ENCODE measurements at places on chromosomes 6 and 20.

DNA sequence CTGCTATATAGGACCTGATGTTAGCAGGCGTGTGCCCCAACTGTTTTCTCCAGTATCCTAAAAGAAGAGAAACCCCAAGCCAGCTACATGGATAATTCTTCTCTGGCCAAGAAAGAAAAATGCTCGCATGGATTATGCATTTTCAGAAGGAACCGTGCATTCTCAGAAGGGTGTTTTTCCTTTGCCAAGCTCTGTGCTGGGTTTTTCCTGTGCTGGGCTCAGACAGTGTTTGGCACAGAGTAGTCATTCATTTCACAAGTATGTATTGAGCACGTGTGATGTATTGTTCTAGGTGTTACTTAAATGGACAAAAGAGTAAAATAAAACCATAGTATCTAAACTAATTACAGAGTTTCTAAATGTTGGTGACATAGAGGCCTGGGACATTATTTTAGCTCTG is 62.7 kb upstream of the ZNF133 start:
- no peak for DNase-seq

GRCh38 chr20:47318586-47319516 is 37.6 kb downstream of the ZMYND8 start:
- peak; percentile 72 for DNase-seq

DNA sequence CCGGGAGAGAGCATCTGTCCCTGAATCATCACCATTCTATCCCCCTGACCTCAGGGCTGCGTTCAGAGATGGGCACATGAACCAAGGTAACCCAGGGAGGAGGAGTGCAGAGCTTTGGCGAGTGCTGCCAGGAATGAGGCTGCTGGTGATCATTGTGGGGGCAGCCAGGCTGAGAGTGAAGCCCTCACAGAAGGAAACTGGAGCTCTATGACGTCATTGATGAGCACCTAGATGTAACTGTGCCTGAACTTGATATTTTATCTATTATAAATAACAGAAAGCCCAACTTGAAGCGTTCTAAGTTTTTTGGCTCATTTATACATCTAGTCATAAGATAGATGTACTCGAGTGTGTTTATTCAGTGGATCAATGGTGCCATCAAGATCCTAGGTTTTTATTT is 17.3 kb upstream of the TSHZ2 start:
- no peak for DNase-seq

DNA sequence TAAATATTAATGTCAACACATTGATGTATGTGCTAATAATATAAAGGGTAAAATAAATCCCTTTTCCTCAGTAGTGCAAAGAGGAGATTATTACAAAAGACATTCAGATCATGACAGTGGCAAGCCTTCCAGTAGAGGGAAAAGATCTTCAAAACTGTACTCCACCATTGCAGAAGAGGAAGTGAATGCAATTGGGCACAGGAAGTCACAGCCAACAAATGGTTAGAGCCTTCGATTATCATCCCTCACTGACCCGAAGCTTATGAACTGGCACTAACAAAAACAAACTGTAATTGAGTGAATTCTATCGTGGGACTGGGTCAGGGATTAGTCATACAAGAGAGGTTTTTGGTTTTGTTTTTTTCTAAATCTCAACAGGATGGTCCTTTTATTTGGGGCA is 39.3 kb upstream of the SCGN start:
- DNase-seq: no peak

GRCh38 chr6:143863771-143864170 is 503 bp upstream of the ZC2HC1B start:
- no peak for DNase-seq

GRCh38 chr20:10131732-10132345 is 86.8 kb upstream of the SNAP25 start:
- peak; percentile 61 for DNase-seq

GRCh38 chr20:9503526-9504245 is 10.7 kb upstream of the LAMP5 start:
- peak; percentile 53 for DNase-seq

DNA sequence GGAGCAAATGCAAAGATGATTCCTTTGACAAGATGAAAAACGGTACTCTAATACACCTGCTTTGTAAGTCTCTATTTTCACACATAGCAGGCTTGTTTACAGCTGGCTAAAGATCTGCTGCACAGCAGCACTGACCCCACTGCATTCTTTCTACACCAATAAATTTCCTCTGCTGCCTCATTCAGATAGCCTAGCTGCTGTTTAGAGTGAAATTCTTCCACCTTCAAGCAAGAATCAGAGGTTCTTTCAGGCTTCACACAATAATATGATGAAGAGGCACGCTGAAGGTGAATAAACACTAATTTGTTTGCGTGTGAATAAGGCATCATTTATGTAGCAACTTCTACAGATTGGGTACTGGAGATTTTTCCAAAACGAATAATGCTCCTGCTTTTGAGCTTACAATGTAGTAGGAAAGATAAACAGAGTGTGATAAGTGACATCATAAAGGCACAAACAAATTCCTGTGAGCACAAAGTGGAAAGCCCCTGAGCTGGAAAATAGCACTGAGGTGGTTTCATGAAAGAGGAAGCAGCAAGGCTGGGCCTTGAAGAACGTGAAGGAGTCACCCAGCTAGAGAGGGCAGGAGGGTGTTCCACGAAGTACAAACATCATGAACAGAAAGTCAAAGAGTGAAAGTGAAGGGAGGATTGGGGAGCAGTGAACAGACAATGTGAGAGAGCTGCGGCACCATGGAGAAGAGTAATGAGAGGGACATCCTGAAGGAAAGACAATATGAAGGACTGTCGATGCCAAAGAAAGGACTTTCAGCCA is 543.4 kb downstream of the CD83 start:
- DNase-seq: no peak

GRCh38 chr20:50193836-50194421 is 3.3 kb downstream of the CEBPB start:
- DNase-seq: no peak

DNA sequence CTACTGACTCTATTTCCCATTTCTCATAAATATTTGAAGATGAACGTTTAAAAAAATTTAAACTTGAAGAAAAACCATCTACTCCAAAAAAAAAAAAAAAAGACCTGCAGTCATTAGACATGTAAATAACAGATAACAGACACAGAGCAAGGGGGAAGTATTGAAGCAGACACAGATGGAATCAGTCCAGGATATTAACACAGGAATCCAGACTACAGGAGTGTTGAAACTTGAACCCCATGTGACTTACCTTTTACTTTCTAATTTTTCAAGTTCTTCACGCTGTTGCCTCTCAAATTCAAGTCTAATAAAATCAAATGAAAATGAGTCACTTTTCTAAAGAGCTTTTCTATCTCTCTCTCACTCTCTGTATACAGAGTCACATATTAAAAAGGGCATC is 191.8 kb downstream of the KIF16B start:
- no peak for DNase-seq

DNA sequence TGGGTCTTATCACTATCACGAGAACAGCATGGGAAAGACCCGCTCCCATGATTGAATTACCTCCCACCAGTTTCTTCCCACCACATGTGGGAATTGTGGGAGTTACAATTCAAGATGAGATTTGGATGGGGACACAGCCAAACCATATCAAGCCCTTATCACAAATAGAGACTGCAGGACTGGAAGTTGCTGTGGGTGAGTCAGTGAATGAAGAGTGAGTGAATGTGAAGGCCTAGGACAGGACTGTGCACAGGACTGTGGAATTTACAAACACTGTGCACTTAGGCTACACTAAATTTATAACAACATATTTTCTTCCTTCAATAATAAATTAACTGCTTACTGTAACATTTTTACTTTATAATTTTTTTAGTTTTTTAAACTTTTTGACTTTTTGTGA is 30.2 kb upstream of the BCAS1 start:
- DNase-seq: no peak

GRCh38 chr20:40659567-40659966 is 29.5 kb downstream of the MAFB start:
- DNase-seq: no peak

- DNase-seq: peak; percentile 76
Measured at GRCh38 chr20:63082308-63082938, 75.7 kb upstream of the BHLHE23 start.

- DNase-seq: no peak
Measured at GRCh38 chr6:126539022-126539421, 199.1 kb downstream of the CENPW start.

DNA sequence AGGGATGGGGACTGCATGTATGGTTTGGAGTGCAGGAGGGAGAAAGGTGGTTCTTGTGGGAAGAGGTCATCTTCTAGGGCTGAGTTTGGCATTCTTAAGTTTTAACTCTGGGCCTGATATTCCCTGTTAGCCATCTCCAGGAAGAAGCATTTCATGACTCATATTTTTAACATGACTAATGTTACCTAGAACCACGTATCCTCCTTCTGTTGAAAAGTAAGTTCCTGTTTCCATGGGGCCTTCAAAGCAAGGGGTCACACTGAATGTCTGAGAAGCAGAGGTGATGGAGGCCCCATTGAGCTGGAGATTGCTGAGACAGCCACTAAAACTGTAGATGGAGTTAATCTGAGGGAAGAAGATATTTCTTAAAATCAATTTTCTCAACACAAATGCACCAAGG is 30.2 kb downstream of the FAM229B start:
- DNase-seq: no peak

GRCh38 chr6:151948002-151948743 is 140.7 kb downstream of the ESR1 start:
- DNase-seq: no peak

GRCh38 chr6:127923135-127923534 is 22.3 kb upstream of the THEMIS start:
- no peak for DNase-seq

GRCh38 chr6:168825226-168826077 is 384.5 kb downstream of the SMOC2 start:
- DNase-seq: no peak

DNA sequence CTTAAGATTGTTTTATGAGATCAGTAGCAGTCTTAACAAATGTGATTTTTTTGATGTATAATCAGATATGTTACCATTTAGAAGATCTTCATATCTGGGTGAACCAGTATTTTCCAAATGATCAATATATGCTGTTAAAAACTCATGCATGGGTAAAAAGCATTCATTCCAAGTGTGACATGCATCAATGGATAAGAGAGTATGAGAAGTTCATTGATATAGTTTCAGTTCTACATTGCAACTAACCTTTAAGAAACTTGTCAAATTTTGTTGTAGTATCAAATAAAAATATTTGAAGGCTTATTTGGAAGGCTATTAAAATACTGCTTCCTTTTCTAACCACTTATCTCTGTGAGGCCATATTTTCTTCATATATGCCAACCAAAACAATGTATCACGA is 117.7 kb downstream of the FIG4 start:
- DNase-seq: no peak

DNA sequence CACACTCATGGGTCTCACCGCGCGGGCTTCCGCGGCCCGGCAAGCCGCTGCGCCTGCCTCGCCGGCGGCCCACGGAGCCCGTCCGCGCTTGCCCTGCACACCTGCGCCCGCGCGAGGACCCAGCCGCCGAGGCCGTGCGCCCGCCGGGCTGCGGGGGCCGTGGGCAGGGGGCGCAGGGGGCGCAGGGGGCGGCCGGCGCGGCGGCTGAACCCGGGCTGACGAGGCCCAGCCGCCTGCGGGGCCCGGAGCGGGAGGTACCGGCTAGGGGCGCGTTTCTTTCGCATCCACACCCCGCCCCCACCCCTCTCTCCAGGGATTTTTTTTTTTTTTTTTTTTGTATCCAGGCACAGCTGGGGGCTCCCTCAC is 43.8 kb upstream of the OSTM1 start:
- DNase-seq: no peak

- peak; percentile 77 for DNase-seq
Measured at GRCh38 chr6:131250122-131250521, 114.9 kb downstream of the AKAP7 start.

DNA sequence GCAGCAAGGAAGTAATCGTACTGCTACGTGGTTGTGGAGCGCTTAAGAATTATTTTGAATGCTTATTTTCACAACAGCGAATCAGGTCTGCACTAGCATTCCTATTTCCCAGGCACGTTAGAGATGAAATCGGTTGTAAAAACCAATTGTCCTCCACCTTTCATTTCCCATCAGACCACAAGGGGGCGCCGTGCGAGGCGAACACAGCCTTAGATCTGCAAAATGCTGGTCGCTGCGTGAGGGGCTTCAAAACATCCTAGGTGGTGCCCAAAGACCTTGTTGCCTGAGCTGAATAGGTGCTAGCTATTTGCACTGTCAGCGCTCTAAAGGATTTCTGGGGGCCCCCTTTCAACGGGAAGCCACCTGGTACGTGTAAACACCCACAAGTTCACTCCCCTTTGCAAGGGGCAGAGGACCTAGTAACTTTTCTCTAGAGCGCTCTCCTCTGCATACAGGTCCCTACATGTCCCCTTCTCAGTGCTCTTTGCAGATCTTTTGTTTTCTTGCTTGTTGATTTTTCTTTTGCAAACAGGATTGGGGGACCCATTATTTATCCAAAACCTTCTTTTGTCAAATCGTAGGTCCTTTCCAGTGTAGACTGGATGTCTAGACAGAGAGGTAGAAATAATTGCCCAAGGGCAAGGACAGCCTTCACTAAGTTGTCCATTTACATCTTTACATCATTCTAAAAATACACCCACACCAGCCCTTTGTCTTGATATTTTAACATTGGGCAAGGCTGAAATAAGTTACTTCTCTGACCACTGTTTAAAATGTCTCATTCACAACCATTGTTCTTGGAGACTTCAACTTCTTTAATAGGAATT is 59.8 kb downstream of the NEDD9 start:
- peak; percentile 82 for DNase-seq

- no peak for DNase-seq
Measured at GRCh38 chr6:33373960-33374910, 17.4 kb upstream of the KIFC1 start.

DNA sequence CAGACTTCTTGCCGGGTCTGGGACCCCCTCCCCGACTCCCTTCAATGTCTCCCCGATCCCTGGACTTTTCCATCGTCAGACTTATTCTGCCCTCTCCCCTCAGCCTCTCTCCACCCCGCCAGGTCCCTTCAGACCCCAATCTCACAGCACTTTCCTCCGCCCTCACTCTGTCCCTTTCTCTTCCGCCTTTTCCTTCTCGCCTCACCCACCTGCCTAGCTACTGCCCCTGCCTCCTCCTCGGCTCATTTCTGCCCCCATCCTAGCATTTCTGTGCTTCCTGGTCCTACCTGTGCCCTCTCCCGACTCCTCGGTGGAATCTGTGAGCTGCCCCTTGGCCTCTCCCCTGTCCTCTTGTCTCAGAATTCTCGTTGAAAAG is 616 bp downstream of the CHMP4B start:
- peak; percentile 57 for DNase-seq

- DNase-seq: no peak
Measured at GRCh38 chr20:48105526-48105925, 320.2 kb upstream of the SULF2 start.

DNA sequence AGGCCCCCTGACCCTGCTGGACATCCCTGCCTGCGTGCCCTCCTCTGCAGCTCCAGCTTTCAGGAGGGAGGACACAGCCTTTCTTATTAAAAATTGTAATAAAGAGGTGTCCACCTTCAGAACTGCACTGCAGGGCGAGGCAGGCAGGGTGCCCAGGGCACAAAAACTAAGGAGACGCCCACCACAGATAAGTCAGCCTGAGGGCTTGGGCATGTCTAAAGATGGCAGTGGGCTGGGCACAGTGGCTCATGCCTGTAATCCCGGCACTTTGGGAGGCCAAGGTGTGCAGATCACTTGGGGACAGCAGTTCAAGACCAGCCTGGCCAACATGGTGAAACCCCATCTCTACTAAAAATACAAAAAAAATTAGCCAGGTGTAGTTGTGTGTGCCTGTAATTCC is 7.0 kb upstream of the C20orf144 start:
- no peak for DNase-seq

All from right forelimb (tissue), 1 donor.